ENCODE measurements at places on chromosomes 2 and 18.

GRCh38 chr18:3177902-3178687, 41.7 kb downstream of the MYOM1 start:
- no peak for DNase-seq

- no peak for DNase-seq
Measured at GRCh38 chr18:36655074-36655473, 173.7 kb downstream of the TPGS2 start.

GRCh38 chr18:47628240-47628781, 302.1 kb downstream of the SMAD2 start:
- DNase-seq, result no peak

DNA sequence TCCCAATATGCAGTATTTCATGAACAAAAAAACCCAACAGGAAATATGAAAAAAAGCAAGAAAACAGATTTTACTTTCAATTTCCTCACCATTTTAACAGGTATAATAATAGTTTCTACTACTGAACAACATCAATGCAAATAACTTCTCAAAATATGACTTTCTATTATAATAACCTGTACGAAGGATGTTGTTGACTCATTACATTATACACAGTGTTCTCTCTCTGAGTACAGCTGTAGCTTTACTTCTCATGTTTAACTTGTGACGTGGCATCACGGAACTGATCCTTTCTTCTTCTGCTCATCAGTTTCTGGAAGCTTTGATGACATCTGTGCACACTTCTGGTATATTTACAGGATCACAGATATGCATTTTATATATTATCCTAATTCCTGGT, 40.0 kb downstream of the FAM228A start:
- DNase-seq, result no peak

DNA sequence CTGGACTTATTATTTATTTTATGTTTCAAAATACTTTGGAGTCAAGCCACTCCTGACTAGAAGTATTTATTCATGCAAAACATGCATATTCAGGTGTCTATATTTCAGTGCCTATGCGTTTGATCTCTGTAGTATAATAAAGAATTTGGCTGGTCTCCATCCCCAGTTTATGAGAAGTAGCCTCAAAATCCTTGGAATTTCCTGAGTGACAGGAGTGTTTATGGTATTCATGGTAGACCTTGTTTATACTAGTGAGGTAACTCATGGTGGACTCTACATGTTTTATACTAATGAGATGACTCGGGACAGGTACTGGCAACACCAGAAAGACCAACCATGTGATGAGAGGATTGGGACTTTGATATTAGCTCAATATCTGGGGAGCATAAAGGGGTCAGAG, 43.9 kb upstream of the CSRNP3 start:
- DNase-seq, result no peak

DNA sequence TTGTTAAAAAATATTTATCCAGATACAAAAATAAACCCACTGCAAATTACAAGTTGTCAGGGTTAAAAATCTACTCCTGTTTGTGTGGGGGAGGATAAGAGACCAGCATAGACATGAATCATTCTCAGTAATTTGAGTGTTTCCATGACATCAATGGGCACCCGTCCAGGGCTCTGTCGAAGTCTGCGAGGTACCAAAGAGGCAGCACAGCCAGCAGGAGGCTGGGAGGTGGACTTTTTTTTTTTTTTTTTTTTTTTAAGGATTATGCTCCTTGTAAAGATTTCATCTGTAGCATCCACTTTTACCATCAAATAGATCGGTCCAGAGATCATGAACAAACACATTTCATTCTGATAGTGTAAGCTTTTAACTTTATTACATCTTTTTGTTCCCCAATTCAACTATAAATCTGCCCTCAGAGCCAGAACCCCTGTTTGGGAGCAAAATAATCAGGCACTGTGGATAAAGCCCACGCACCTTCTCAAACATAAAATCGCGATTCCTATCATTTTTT, 182.0 kb downstream of the TCF4 start:
- DNase-seq, result peak; percentile 90

- DNase-seq, result no peak
Measured at GRCh38 chr2:18835787-18836186, 246.4 kb upstream of the NT5C1B start.

DNA sequence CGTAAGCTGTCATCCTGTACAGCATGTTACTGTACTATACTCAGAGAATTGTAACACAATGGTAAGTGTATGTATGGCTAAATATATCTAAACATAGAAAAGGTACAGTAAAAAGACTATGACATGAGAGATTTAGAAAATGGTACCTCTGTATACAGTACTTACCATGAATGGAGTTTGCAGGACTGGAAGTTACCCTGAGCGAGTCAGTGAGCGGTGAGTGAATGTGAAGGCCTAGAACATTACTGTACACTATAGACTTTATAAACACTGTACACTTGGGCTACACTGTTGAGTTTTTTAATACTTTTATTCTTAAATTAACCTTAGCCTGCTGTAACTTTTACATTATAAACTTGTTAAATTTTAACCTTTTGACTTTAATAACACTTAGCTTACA, 1.5 kb downstream of the DDX18 start:
- DNase-seq, result no peak

GRCh38 chr2:10342245-10342951, 39.7 kb downstream of the HPCAL1 start:
- DNase-seq, result no peak

DNA sequence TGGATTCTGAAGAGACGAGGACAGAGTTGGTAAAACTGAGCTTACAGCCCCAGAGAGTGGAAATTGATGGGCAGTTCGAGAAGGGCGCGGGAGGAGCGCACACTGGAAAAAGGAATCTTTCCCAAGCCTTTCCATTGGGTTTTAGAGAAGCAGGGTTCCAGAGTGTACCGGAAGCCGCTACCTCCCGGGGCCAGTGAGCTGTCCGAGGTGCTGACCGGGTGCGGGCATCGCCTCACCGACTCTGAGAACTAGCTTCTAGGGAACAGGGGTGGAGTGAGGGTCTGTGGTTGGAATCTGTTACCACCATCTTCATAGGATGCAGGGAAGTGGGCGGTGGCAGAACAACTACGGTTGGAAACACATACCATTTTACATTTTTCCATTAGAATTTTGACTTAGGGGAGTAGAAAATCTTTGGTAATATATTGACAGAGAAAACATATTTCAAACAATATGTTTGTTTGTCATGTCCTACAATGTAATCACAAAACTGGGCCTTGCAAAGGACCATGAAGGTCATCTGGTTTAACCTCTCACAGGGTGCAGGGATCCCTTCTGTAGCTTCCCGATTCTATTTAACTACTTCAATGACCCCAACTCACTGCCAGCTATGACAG, 724 bp downstream of the NMS start:
- no peak for DNase-seq

DNA sequence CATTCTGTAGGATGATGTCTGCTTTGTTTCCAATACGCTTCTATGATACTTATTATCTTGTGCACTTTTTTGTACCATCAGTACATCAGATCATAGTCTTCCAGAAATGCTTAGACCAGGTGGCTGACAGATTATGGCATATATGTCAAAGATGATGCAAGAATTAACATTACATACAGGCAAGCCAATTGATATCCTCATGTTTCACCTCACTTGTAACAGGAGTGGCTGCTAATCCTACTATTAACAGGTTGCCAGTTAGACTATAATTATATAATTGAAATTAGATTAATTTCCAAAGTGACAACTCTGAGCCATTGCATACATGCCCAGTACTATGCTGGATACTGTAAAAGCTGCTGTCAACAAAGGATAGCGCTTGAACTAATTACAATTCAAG, 77.2 kb downstream of the TLK1 start:
- no peak for DNase-seq

GRCh38 chr18:62648045-62648678, 67.2 kb upstream of the PHLPP1 start:
- no peak for DNase-seq

- peak; percentile 57 for DNase-seq
Measured at GRCh38 chr2:74147727-74148456, at the start of gene BOLA3. Gene BOLA3, minus strand, starts transcription at chr2:74147912. Its CDS starts 38 bp downstream, at chr2:74147874.

DNA sequence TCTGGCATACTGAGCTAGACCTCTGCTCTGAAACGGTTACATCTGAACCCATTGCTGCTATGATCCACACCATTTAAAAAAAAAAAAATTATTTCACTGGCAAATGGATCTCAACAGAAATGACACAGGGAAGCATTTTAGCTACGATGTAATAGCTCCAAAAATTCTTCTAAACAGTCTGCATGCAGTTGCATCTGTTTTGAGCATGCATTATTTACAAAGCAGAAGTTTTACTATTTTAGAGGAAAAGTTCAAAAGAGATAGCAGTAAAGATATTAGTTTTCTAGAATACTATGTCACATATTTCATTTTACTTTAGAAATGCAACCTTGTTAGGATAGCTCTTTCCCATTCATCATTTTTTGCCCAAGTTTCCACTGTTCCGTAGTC, 265.7 kb downstream of the MEIS1 start:
- DNase-seq, result no peak

Data from fibroblast of the conjunctiva (primary cell).